Stimulated activated CD4-positive, alpha-beta T cell treated with anti-CD3 and anti-CD28 coated beads, Interleukin-15, amount 100 ng/mL, for 24 hours (primary cell): ENCODE measurements at places on chromosomes 6 and 20.
A peak's percentile ranks its signal among the peaks of the same experiment; 100 is the strongest.

DNA sequence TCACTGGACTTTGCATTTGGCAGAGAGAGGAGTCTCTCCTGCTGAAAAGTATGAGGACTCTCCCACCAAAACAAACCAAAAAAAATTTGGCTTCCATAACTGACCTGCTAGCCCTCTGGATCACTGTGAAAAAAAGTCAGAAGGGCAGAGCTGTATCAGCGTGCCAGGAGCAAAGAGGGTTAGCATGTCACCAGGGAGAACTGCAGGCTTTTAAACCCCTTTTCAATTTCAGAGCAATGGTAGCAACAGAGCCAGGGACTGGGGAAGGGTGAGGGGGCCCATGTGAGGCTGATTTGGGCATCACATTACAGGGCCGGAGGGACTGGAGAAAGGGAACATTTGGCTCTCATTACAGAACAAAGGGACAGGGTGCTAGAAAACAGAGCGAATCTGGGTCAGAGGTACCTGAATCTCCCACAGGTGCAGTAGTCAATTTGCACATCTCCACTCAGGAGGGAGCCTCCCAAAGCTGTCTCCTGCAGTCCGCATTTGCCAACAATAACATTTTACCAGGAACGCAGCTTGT is 185.7 kb upstream of the EYA4 start:
- no peak for DNase-seq

DNA sequence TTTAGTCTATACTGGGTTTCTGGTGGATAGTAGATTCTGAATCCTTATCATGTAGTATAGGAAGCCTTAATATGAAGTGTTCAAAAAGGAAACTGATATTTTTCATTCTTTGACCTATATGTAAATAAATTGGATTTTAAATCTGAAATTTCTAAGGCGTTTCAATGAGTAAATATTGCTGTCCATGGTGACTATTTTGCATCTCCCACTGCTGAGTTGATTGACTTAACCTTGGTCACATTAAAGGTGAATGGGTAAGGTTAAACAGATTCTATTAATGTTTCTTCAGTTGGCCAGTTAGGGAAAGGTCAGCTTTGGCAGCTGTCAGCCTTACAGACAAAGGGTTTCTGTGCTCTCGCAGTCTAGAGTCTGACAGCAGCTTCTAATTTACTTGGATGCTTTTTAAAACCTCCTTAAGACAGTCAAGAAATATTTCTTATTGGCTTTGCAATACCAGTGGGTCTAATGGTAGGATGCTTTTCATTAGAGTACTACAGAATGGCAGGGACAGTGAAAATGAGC is 24.8 kb downstream of the PRIM2 start:
- no peak for DNase-seq

DNA sequence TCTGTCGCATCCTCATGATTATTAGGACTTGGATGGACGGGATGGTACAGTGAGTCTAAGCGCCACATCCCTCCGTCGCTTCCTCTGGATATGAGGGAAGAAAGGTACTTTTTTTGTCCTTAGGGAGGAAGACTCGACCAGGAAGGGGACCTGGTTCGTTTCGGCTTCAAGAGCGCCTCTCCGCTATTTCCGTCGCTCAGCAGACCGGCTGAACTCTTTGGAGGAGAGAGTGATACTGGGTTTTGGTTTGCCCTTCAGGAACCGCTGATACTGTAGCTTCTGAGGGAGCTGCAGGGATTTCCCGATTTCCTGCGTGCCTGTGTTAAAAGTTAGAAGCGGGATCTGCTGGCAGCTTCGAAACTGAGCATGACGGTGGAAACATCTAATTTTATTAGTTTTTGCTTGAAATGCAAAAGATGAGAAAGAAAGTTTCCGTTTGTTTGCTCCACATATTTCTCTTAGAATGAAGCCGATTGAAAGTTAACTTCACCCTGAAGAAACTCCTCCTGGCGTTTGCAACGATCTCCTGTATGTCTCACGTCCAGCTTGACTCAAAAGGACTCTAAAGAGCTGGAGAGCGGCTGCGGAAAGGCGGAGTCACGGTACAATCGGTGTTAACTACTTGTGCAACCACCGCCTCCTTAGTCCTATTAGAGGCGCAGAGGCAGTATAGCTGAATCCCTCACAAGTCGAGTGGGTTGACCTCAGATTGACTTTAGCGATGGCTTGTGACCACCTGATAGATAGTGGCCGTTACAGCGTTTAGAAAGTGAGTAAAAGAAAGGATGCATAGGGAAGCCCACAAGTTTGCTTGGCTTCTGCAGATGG is 129.4 kb downstream of the TRIM27 start:
- peak; percentile 32 for DNase-seq

DNA sequence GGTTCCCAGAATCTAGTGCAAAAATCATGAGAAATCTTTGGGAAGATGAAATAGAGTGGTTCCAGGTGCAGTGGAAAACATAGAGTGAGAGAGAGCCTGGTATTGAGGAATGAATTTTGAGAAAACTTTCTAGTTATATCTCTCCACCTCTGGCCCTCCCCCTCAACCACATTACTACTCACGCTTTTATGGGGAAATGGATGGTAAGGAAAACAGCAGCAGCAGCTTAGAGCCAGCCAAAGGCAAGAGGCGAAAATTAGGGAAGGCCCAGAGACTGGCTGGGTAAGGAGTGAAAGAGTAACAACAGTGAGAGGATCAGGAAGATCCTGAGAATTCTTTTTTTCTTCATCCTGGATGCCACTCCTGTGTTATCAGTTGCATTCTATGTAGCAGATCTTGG is 187.9 kb upstream of the ECI2 start:
- DNase-seq: no peak

- DNase-seq: peak; percentile 12
Measured at GRCh38 chr20:32820698-32821377, 1.1 kb downstream of the MAPRE1 start.

- DNase-seq: no peak
Measured at GRCh38 chr6:69768664-69769063, 28.1 kb downstream of the LMBRD1 start.

- no peak for DNase-seq
Measured at GRCh38 chr6:129865013-129865412, 3.9 kb upstream of the TMEM244 start.

DNA sequence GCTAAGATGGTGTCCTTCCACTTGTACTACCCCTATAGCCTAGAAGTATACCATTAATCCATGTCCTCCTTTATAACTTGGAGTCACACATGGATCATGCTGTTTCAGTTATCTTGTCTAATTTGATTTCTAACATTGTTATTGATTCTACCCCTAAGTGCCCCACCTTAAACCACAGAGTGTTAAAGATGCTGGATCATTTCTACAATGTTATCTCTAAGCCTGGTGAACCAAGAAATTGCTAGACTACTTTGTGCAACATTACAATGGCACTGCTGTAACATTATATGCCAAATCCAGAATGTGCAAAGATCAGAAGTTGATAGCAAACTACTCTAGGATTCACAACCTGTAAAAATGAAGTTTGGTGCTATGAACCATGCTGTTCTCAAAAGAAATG is 1.7 kb downstream of the CGA start:
- no peak for DNase-seq

- DNase-seq: no peak
Measured at GRCh38 chr20:10596710-10597121, 77.1 kb downstream of the JAG1 start.

DNA sequence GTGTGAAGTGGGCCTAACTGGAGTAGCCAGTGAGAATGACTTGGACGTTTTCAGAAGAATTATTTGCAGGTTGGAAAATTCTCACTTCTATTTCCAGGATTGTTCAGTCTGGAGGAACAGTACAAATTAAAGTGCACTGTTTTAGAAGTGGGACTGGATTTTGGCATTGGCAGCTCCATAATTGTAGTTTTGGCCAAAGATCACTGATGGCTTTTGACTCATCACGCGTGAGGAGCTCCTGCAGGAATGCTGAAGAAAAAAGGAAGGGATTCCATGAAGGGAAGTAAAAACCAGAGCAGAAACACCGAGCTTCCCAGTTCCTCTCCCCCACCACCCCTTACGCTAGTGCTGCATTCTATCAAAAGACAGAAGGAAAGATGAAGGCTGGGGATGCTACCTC is 103.5 kb downstream of the JARID2 start:
- DNase-seq: no peak

DNA sequence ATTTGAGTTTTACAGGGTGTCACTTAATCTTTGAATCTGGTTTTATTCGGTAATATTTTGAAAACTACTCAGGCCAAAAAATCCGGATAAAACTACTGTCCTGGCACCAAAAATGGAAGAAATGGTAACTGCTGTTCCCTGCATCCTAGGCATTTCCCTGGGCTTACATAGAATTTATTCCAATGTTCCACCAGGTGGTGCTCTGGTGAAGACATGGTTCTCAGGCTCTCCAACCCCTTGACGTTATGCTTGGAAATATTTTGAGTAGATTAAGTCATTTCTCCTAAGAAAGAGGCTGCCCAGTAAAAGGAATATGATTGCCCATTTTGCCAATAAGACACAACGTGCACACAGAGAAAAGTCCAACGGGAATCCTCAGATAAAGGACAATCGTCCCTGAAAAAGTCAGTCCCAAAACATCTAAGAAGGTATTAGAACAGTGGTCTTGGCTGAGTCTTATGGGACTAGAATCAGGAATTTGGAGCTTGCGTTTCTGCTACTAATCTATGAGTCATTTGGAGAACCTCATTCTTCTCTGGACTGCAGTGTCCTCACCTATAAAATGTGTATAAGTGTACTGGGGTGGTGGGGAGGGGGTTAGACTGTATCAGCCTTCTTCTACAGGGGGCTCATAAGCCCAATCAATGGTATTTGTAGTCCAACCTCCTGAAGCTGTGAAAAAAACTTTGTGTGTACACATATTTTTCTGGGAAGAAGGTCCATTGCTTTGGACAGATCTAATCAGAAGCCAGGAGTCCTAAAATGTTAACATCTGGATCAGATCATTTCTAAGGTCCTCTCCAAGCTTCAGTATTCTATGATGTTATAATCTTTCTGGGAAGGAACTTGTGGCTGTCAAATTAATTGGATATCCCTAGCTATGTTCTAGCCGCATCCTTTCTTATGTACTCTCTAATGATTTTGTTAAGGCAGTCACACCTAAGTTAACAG is 131.0 kb upstream of the BMP2 start:
- no peak for DNase-seq

- peak; percentile 46 for DNase-seq
Measured at GRCh38 chr20:62918147-62918546, 8.2 kb downstream of the DIDO1 start.

DNA sequence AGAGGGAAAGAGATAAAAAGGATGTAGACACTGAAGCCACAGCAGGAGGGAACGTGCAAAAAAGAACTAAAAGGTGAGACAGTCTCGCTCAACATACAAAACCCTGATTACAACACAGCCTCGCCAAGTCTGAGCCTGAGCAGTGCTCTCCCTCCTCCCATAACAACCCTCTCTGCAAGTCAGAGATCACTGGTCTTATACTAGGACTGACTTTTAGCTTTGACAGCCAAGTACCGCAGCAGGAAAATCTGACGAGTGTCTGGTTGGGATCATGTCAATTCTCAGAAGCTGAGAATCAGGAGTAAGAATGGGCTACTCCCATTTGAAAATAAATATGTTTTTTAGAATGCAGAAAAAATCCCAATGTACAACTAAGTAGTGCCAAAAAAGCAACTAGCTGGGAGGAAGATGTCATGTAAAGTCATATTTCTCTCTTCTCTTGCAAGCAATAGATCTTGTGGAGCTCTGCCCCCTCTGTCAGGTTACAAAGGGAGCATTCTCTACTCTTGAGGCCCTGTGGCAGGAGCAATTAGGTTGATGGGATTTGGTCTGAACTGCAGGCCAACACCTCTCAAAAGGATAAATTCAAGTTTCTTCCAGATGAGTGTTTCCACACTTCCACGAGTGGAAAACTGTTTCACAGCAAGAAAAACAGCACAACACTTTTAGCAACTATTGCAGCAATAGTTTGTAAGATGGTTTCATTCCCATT is 118.9 kb upstream of the COL21A1 start:
- DNase-seq: no peak

DNA sequence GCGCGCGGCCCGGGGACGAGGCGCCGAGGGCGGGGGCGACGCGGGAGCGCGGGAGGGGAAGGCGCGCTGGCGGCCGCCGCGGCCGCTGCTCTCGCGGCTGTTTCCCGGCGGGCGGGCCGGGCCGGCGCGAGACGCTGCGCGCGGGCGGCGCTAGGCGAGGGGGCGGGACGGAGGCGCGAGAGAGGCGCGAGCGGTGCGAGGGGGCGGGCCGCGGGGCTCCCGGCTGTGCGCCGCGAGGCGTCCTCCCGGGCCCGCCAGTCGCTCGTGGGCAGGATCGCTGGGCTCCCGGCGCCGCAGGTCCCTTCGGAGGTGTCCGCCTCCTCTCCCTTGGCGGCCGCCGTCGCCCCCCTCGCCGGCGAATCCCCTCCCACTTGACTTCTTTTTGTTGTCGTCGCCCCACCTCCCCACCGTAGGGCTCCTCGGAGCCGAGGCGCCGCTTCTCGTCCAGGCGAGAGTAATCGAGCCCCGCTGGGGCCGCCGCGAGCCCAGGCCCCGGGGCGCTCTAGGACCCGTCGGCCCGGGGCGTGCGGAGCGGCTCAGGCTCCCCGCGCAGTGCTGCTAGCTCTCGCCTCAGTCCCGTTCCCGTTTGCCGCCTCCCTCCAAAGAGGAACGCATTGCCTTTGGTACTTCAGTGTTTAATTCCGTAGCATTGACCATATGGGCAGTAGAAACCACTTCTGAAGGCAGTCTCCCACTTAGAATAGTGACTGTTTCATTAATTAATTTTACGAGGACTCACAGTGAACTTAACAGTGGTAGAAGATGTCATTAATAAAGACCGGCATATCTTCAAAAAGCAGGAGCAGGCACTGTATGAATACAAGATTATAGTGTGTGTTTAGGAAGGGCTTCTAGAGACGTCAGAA is at the start of gene RANBP9:
RANBP9 (minus strand) TSS at position 103 of the 866 bp plus-strand sequence. CDS start 330 bp downstream, outside the sequence.
- peak; percentile 91 for DNase-seq

- DNase-seq: no peak
Measured at GRCh38 chr6:105511639-105512038, 108.8 kb upstream of the PREP start.

DNA sequence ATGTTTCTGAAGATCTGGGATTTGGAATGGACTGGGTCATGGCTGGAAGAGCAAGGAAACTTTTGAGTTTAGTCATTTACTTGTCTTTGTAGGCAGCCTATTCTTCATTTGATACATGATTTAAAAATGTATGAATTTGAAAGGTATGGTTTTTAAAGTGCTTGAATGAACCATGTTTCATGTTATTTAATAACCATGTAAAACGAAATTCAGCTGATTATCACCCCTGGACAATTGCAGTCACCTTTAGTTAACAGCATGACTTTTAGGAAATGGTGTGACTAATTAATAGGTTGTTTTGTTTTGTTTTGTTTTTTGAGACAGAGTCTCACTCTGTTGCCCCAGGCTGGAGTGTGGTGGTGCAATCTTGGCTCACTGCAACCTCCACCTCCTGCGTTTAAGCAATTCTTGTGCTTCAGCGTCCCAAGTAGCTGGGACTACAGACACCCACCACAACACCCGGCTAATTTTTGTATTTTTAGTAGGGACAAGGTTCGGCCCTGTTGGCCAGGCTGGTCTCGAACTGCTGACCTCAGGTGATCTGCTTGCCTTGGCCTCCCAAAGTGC is 2.1 kb downstream of the STX11 start:
- DNase-seq: no peak

DNA sequence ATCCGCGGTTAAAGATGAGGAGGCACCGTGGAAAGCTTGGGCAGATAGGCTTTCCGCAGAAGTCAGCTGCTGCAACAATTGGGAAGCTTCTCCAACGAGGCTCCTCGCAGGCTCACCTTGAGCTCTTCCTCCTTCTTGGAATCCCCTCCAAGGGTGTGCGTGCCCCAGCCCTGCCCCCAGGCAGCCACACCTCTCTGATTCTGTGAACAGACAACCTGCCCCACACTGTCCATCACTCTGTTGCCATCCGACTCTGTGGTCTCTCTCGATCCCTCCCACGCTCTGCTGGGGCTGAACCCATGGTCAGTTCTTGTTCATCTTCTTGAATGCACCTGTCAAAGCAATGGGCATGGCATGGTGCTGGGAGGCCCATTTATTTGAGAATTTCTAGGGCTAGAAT is 31.5 kb downstream of the PACSIN1 start:
- no peak for DNase-seq
